Karpas-422 (cell line): ENCODE measurements at places on chromosomes 2 and 18. TPM values are rescaled to one million over a fixed set of nuclear protein-coding genes. Genes with fewer than 3 reads are reported as not detected.

- no peaks in the 10 kb centered on the region for H3K36me3 ChIP-seq
- no peak overlapping the region for H3K27ac ChIP-seq
Observed at GRCh38 chr2:160336105-160336504, 136.0 kb upstream of the ITGB6 start.

Gene CHRND
- not detected in 2 replicates for total RNA-seq

GRCh38 chr18:21763846-21764646, 23.5 kb downstream of the MIB1 start:
- 0 out of 2 replicates have a peak overlapping the region, but pooled peaks have one; percentile 30 for H3K27ac ChIP-seq
- DNase-seq, result no peak
- H3K4me3 ChIP-seq, result no peak overlapping the region
- no peaks in the 10 kb centered on the region for H3K27me3 ChIP-seq
- peaks cover 41% of the 10 kb centered on the region for H3K4me1 ChIP-seq

Gene GREB1L
- not detected in 2 replicates for total RNA-seq

Gene HOXD8
- total RNA-seq, result not detected in 2 replicates

DNA sequence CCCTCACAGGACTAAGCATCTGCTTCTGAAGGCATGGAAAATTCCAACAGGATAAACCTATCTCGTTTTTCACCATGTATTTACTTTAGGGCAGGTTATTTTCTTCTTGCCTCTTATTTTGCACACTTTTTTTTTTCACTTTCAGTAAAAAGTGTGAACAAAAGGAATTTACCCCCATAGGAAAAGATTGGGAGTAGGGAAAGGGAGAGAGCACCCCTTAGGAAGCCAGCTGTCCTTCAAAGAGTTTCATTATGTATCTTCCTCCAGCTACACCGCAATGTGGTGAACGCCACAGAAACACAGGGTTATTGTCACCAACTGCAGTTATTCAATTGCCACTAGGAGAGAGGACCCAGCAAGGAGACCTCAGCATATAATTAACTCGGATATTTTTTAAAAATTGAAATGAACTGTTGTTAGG, 286.2 kb upstream of the VRK2 start:
- H3K36me3 ChIP-seq, result no peaks in the 10 kb centered on the region
- no peak overlapping the region for H3K27ac ChIP-seq
- 0 out of 2 replicates have a peak overlapping the region, but pooled peaks have one; percentile 42 for H3K4me3 ChIP-seq
- DNase-seq, result no peak

DNA sequence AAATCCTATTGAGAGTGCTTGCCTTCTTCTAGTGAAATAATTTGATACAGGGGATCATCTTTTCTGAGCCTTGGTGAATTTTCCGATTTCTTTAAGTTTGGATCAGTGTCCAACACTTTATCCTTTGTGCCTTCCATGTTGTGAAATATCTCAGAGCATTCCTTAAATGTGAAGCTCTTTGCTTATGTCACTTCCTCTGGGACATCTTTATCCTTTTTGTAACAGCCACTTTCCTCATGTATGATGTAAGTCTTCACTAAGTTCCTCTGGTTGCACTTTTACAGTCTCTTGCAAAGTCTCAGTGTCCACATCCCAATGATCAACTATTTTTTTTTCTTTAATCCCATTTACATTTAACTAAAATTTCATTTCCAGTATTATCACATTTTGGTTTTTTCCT, 254.2 kb downstream of the EN1 start:
- H3K36me3 ChIP-seq, result no peaks in the 10 kb centered on the region
- H3K27me3 ChIP-seq, result no peaks in the 10 kb centered on the region
- DNase-seq, result no peak
- H3K4me3 ChIP-seq, result no peak overlapping the region
- no peaks in the 10 kb centered on the region for H3K4me1 ChIP-seq
